Bronchial epithelial cell (primary cell): ENCODE measurements at places on chromosomes 6 and 20.

DNA sequence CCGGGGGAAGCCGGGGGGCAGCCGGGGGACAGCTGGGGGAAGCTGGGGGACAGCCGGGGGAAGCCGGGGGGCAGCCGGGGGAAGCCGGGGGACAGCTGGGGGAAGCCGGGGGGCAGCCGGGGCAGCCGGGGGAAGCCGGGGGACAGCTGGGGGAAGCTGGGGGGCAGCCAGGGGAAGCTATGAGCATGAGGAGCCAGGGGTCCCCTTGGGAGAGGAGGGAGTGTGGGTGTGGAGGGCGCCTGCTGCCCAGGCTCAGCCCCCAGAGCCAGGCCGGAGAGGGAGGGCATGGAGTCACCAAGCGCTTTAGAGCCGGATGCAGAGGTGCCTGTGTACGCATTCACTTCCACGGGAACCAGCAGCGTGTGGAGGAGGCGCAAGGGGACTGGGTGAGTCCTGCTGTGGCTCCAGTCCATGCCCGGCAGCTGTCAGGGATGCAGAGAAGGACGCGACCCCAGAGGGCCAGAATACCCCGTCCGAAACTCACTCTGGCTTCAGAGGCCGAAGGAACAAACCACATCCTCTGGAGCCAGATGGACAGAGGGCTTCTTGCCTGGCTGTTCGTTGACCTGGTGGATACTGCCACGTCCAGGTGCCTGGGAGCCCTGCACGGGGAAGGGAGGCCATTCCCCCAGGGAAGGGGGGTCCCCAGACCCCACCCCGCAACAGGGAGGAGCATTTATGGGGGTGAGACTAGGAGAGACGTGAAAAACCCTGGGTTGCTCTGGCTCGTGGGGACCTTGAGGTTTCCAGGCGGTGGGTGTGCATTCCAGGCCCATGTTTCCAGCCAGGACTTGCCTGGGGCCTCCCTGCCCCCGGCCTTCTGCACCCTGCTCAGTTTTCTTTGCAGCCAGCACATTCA lies 26.5 kb upstream of the DACT2 start:
- DNase-seq = no peak

DNA sequence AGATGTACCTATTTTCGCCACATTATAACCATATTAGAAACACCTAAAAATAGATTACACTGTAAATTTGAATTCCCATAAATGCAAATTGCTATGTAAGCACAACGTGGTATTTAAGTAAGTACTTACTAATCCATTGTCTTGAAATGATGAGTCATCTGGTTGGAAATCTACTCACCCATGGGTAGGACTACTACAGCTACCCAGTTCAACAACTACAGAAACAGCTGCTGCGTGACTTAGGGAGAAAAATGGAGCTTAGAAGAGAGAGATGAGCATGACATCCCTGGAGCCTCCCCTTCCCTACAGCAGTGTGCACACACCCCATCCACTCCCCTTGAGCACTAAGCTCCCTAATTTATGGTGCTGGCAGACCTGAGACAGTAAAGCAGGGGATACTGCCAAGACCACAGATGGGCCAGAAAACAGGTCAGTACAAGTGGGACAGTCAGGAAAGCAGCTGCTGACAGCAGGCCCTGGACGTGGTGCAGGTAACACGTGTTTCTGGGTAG lies 26.9 kb downstream of the RRAGD start:
- DNase-seq = peak; percentile 92

DNA sequence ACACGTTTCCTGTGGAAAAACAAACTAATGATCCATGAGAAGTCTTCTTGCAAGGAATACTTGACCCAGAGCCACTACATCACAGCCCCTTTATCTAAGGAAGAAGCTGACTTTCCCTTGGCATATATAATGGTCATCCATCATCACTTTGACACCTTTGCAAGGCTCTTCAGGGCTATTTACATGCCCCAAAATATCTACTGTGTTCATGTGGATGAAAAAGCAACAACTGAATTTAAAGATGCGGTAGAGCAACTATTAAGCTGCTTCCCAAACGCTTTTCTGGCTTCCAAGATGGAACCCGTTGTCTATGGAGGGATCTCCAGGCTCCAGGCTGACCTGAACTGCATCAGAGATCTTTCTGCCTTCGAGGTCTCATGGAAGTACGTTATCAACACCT lies 35.4 kb downstream of the GCNT2 start:
- no peak for DNase-seq

- no peak for DNase-seq
Observed at GRCh38 chr20:38889792-38890496, 36.3 kb upstream of the FAM83D start.

- no peak for DNase-seq
Observed at GRCh38 chr20:49387581-49387939, 94.9 kb downstream of the KCNB1 start.

- DNase-seq = no peak
Observed at GRCh38 chr6:72560721-72561593, 60.9 kb upstream of the KCNQ5 start.

- DNase-seq = no peak
Observed at GRCh38 chr6:41318261-41318653, 17.2 kb upstream of the NCR2 start.

- no peak for DNase-seq
Observed at GRCh38 chr6:154960299-154960843, 34.7 kb upstream of the TIAM2 start.

DNA sequence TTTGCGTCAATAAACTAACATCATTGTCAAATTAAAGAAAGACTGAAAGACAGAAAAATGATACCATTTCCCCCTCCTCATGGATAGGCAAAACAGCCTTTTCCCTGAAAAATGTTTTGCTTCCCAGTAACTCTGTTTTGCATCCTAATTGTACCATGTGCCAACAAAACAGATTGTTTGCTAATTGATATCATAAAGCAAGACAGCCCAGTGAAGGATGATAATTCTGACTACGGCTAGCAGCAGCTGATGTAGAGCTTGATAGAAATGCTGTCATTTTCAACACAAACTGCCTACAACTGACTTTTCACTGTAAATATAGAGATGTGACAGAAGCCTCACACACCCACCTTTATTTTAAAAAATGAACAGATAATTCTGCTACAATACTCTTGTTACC lies 1061.6 kb downstream of the HACE1 start:
- DNase-seq = no peak

DNA sequence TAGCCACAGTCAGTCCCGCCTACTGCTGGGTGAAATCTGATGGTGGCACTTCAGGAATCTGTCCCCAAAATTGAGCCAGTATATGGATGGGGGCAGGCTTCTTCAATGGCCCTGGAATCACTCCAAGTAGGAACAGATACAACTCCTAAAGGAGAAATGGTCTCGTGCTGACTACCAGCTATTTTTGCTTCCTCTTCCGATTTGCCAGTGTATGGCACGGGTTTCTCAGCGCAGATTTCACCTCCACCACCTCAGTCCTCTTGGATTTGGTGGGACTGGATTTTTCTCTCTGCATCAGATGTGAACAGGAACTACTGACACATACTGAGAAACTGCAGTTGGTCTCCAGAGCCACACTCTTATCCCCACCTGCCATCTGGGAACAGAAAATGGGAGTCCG lies 27.2 kb downstream of the PNPLA1 start:
- DNase-seq = no peak

- no peak for DNase-seq
Observed at GRCh38 chr6:143804835-143805239, 38.3 kb upstream of the LTV1 start.

- no peak for DNase-seq
Observed at GRCh38 chr6:148548749-148549140, 198.1 kb upstream of the UST start.
